Activated T-cell treated with anti-CD3 and anti-CD28 coated beads, Interleukin-2, amount 50 U/mL, for 4 hours (primary cell): ENCODE measurements at places on chromosomes 6 and 20. TPM values are rescaled to one million over a fixed set of nuclear protein-coding genes. Genes with fewer than 3 reads are reported as not detected.

LY6G6C gene
- not detected for total RNA-seq

MATN4 gene
- total RNA-seq = 0.11 TPM

TREM1 gene
- total RNA-seq = not detected

MRAP2 gene
- total RNA-seq = not detected

SIRPB2 gene
- not detected for total RNA-seq

NSFL1C gene
- total RNA-seq = 208 TPM

IL17F gene
- total RNA-seq = 1.8 TPM

FOXF2 gene
- total RNA-seq = not detected

EPPIN gene
- not detected for total RNA-seq

SEC23B gene
- total RNA-seq = 77.0 TPM

KCNS1 gene
- total RNA-seq = 0.37 TPM

LY6G6F gene
- not detected for total RNA-seq

ULBP2 gene
- 0.87 TPM for total RNA-seq

COL19A1 gene
- 0.35 TPM for total RNA-seq
